ENCODE measurements at places on chromosomes 6 and 20.

DNA sequence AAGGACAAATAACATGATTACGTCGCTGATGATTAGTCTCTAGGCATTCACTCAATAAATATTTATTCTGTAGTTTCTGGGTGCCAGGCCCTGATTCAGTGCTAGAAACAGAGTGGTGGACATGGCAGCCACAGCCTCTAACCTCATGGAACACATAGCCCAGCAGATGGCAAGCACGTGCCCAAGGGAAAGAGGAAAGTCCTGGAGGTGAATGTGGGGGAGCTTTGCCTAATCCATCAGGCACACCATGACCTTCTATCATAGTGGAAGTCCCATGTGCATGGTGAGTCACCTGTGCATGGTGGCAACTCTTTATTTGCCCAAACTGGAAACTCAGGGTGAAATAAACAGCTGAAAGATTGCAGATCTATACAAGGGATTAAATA is 143.0 kb upstream of the TNFAIP3 start:
- no peak for DNase-seq

DNA sequence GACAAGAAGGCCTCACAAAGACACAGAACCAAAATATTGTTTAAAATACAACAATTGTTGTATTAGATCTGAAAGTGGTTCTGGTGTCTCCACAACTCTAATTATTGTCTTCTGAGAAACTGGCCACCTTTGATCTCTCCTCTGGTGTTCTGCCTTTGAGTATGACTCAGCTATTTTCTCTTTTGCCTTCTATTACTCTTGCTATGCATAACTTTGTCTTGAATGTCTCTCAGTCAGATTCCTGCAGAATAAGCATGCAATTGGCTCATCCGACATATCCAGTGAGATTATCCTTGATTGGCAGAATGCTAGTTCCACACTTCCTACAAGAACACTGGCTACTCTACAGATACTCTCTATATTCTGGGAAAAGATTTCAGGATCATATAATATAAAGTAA is 14.3 kb upstream of the EPM2A start:
- no peak for DNase-seq

DNA sequence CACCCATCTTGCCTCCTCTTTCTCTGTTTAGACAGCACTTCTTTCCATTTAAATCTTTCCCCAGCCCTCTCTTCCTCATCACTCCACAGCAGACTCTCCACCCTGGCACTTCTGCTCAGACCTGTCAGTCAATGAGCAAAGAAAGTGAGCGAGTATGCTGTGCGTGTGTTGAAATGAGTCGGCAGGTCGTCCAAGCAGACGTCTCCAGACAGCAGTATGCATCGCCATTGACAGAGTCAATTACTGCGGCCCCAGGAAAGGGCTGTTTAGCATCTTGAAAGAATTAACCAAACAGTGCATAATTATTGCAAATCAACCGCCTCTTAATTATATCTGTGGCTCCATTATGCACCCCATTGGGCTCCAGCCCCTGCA is 54.8 kb upstream of the KCNG1 start:
- no peak for DNase-seq

- DNase-seq: no peak
Measured at GRCh38 chr20:17844549-17845298, 123.9 kb downstream of the SNX5 start.

DNA sequence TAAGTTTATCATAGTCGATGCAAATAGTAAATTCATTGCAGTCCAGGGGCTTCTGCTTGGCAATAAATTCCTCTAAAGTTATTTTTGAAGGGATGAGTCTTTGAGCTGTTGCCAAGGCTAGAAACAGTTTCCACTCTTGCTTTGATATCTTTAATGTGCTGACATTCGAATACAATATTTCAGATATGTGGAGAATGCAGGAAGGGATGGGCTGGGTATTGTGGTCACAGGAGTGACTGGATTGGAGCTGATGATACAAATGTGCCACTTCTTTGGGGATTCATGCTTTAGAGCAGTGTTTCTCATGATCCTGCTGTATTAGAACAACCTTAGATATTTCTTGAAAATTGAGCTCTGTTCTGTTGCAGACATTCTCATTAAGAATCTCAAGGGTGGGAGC is 139.0 kb downstream of the PRDM13 start:
- no peak for DNase-seq

GRCh38 chr6:69609836-69610472 is 186.9 kb downstream of the LMBRD1 start:
- no peak for DNase-seq

GRCh38 chr6:22943327-22943726 is 374.0 kb downstream of the HDGFL1 start:
- DNase-seq: no peak

DNA sequence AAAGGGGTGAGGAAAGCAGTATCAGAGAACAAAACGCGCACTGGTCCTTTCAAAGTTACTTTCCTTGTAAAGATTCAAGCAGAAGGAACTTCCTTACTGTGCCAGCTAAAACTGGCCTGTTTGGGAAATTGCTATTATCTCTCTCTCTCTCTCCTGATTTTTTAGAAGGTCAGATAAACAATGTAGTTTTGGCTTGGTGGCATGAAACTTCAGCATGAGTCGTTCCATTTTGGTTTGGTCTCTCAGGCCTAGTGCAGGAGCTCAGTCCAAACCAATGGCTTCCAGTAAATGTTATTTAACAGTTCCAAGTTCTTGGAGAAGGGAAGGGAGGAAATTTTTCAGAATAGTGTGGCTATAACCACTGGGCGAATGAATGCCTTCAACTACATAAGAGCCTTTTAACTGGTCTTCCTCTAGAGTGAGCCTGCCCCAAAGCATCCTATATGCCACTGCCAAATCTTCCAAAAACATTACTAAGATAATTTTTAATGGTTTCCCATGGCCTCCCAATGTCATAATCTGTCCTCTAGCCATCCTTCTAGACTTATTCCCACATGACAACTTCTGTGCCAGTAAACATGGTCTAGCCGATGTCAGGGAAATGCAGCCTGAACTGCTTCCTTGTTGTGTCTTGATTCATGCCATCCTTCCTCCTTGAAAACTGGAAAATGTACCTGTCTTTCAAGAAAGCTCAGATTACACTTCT is 9.1 kb upstream of the SNX9 start:
- no peak for DNase-seq

DNA sequence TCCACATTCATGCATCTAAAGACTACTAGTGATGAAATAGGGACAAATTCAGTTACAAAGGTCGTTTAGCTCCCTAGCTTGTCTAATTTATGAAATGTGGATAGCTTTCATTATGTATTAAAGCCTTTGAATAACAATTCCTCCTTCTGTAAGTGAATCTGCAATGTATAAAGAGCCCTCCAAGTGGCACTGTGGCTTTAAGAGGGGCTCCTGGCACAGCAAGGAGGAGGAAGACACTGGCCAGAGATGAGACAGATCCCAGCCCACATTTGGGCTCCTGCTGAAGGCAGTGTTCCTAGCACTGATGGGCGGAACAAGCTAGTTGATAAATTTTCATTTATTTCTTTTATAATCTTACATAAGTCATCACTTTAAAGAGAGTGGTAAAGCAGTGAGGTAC is 17.6 kb upstream of the FUCA2 start:
- no peak for DNase-seq

GRCh38 chr6:154757352-154758050 is 24.3 kb downstream of the SCAF8 start:
- DNase-seq: no peak
